GM12878 (cell line): ENCODE measurements at places on chromosomes 2 and 18. TPM values are rescaled to one million over a fixed set of nuclear protein-coding genes. Genes with fewer than 3 reads are reported as not detected.

RAB27B gene
- total RNA-seq, result 0.03 TPM in 1 of 2 replicates, not detected in the other

GRHL1 gene
- 0.19 and 0.28 TPM in 2 replicates for total RNA-seq

C1QL2 gene
- total RNA-seq, result not detected in 2 replicates

DNA sequence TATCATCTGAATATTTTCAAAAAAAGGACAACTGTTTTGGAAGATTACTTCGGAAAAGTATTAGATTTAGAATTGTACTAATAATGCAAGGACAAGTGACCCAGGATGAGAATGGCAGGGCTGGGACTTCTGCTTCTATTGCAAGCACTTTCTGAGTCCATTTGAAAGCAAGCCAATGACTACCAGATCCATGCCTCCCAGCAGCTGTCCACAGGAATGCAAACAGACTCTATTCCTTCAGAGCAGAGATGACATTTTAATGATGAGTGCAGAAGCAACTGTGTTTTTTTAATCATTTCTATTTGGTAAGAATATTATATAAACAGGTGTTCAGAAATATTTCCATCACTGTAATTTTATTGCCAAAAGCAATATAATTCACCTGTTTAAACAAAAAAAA, 456.7 kb downstream of the SOX11 start:
- H3K4me3 ChIP-seq, result no peak overlapping the region
- no peak for DNase-seq
- no peaks in the 10 kb centered on the region for H3K4me1 ChIP-seq
- no peaks in the 10 kb centered on the region for H3K27me3 ChIP-seq

- H3K4me3 ChIP-seq, result no peak overlapping the region
- H3K4me1 ChIP-seq, result no peaks in the 10 kb centered on the region
- no peaks in the 10 kb centered on the region for H3K27me3 ChIP-seq
- no peak overlapping the region for H3K27ac ChIP-seq
These were observed 368.1 kb upstream of the CDH19 start for GRCh38 chr18:66971960-66972359.

ONECUT2 gene
- total RNA-seq, result 0.03 TPM in 2 replicates

DNA sequence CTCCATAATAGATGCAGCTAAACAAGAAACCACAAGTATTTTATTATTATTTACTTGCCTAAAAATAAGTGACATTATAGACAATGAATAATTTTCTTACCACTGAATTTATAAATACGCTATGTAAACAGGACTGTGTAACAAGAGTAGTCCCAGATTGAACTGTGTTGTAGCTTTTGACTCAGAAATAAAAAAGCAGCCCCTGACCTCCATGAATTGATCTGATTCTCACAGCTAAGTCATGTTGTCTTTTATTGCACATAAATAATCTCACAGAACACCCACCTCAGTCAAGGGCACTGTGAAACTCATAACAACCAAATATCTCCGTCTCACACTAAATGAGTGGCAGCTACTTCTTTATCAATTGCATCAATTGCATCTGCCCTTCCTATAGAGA, 171.6 kb downstream of the TMX3 start:
- no peak for DNase-seq
- no peaks in the 10 kb centered on the region for H3K36me3 ChIP-seq
- H3K4me3 ChIP-seq, result no peak overlapping the region
- H3K27me3 ChIP-seq, result no peaks in the 10 kb centered on the region

GCG gene
- 0.29 TPM in 1 of 2 replicates, not detected in the other for total RNA-seq

DNA sequence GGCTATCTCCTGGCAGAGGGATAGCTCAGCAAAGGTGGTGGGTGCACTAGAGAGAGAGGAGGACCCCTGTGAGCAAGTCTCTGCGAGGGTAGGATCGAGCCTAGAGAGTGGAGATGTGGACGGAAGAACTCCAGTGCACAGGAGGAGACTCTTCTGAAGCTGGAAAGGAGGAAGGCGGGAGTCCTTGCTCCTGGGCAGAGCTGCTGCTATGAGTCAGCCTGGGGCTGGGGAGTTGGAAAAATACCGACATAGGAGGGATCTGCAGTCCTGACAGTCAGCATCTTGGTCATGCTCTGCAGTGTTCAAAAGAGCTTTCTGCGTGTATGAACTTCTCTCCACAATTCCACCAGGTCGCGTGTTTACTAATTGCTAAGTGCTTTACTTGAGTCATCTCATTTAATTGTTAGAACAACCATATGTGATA, 233.8 kb downstream of the LDLRAD4 start:
- peaks cover 30% of the 10 kb centered on the region for H3K4me1 ChIP-seq
- H3K36me3 ChIP-seq, result no peaks in the 10 kb centered on the region
- H3K27me3 ChIP-seq, result no peaks in the 10 kb centered on the region; the same call in none of the 2 replicates
- no peak for DNase-seq
- no peak overlapping the region for H3K4me3 ChIP-seq

GALNT5 gene
- total RNA-seq, result 0.05 and 0.08 TPM in 2 replicates

NT5DC4 gene
- 0.85 TPM in 1 of 2 replicates, not detected in the other for total RNA-seq

- H3K27me3 ChIP-seq, result no peaks in the 10 kb centered on the region
- H3K36me3 ChIP-seq, result peaks cover 27% of the 10 kb centered on the region
- no peaks in the 10 kb centered on the region for H3K4me1 ChIP-seq
- H3K4me3 ChIP-seq, result no peak overlapping the region
- DNase-seq, result no peak
- no peak overlapping the region for H3K27ac ChIP-seq
These were observed 10.6 kb downstream of the AFG3L2 start for GRCh38 chr18:12366379-12366778.

COLEC11 gene
- total RNA-seq, result 0.66 and 0.74 TPM in 2 replicates

DNA sequence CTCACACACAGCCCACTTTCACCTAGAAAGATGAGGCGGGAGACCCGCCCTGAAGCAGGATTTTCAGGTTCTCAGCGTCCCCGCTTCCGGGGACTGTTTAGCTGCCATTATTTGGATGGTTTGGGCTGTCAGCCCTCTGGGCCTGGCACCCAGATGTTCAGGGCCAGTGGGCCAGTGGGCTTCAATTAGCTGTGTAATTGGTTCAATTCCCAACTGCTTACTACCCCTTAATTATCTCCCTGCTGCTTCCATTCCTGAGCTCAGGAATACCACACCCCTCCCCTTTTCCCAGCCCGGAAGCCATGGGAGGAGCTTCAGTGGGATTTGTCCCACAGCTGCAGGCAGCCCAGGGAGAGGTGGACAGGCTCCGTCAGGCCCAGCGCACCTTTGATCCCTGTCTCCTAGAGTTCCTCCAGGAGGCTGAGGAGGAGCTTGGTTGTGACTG, 114.1 kb upstream of the MYCN start:
- H3K36me3 ChIP-seq, result no peaks in the 10 kb centered on the region
- H3K4me3 ChIP-seq, result no peak overlapping the region
- H3K4me1 ChIP-seq, result no peaks in the 10 kb centered on the region

GRCh38 chr2:51807229-51807628, 775.3 kb upstream of the NRXN1 start:
- H3K27ac ChIP-seq, result no peak overlapping the region
- H3K4me3 ChIP-seq, result no peak overlapping the region
- no peaks in the 10 kb centered on the region for H3K27me3 ChIP-seq
- no peak for DNase-seq
- H3K4me1 ChIP-seq, result no peaks in the 10 kb centered on the region

CIB4 gene
- not detected in 2 replicates for total RNA-seq

GRCh38 chr2:163397451-163397850, 338.4 kb downstream of the FIGN start:
- H3K4me1 ChIP-seq, result no peaks in the 10 kb centered on the region
- no peaks in the 10 kb centered on the region for H3K27me3 ChIP-seq
- no peak for DNase-seq
- no peak overlapping the region for H3K4me3 ChIP-seq
- H3K27ac ChIP-seq, result no peak overlapping the region
- H3K36me3 ChIP-seq, result no peaks in the 10 kb centered on the region

GRCh38 chr2:191100216-191100615, 50.6 kb downstream of the STAT4 start:
- no peaks in the 10 kb centered on the region for H3K4me1 ChIP-seq
- no peaks in the 10 kb centered on the region; the same call in 1 of the 2 replicates for H3K27me3 ChIP-seq
- DNase-seq, result no peak
- no peaks in the 10 kb centered on the region for H3K36me3 ChIP-seq

DNA sequence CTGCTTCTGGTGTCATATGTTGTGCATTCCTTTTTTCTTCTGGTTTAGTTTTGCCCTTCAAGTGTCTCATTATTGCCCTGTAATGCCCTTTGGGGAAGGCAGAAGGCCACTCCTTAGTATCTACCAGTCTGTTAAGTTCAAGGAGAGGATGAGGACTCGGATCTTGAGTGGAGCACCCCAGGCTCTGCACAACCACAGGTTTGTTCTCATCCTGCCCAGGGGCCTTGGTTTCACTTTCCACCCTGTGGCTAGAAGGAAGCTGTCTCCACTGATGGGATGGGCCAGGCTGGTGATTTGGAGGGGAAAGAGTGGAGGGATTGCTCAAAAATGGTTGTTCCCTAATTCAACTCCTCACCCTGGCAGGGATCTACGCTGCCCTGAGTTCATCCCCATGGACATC, 30.2 kb upstream of the RAB11FIP5 start:
- H3K4me1 ChIP-seq, result no peaks in the 10 kb centered on the region
- no peak for DNase-seq
- H3K36me3 ChIP-seq, result no peaks in the 10 kb centered on the region
- H3K27me3 ChIP-seq, result no peaks in the 10 kb centered on the region; the same call in 1 of the 2 replicates
- no peak overlapping the region for H3K27ac ChIP-seq

- no peaks in the 10 kb centered on the region for H3K4me1 ChIP-seq
- no peak for DNase-seq
These were observed 57.0 kb upstream of the LRRTM4 start for GRCh38 chr2:77579076-77579769.

- no peaks in the 10 kb centered on the region; the same call in 1 of the 2 replicates for H3K27me3 ChIP-seq
- H3K36me3 ChIP-seq, result no peaks in the 10 kb centered on the region
- H3K27ac ChIP-seq, result no peak overlapping the region
- no peak overlapping the region for H3K4me3 ChIP-seq
These were observed 27.5 kb downstream of the TFCP2L1 start for GRCh38 chr2:121257480-121257840.

CD28 gene
- 0.16 and 0.23 TPM in 2 replicates for total RNA-seq

DNA sequence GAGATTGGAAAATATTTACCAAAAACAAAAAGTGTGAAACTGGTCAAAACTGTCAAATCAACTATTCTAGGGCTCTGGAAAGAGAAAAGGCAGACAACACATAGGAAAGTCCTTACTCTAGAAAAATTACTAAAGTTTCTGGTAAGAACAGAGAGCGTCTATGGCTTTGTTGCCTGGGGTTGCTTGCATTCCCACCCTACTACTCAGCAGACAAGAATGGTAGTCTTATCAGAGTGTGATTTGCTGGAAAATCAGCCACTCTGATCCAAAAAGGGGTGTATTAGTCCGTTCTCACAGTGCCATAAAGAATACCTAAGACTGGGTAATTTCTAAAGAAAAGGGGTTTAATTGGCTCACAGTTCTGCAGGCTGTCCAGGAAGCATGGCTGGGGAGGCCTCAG, 50.3 kb upstream of the CDH20 start:
- no peak overlapping the region for H3K27ac ChIP-seq
- H3K36me3 ChIP-seq, result no peaks in the 10 kb centered on the region
- H3K27me3 ChIP-seq, result no peaks in the 10 kb centered on the region
- no peak overlapping the region for H3K4me3 ChIP-seq

REG3A gene
- 0.62 TPM in 1 of 2 replicates, not detected in the other for total RNA-seq

DNA sequence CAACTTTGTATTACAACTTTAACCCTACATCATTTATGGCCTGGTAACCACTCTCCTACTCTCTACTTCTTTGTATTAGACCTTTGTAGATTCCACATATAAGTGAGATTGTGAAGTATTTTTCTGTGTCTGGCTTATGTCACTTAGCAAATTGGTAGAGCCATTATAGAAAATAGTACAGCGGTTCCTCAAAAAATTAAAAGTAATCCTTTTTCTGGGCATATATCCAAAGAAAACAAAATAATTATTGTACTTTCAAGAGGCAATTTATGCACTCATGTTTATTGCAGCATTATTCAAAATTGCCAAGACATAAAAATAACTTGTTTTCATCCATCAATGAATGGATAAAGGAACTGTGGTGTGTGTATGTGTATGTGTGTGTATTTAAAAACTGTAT, 537.5 kb upstream of the FSIP2 start:
- H3K27me3 ChIP-seq, result no peaks in the 10 kb centered on the region
- H3K27ac ChIP-seq, result no peak overlapping the region
- no peaks in the 10 kb centered on the region for H3K36me3 ChIP-seq
- no peak overlapping the region for H3K4me3 ChIP-seq

DNA sequence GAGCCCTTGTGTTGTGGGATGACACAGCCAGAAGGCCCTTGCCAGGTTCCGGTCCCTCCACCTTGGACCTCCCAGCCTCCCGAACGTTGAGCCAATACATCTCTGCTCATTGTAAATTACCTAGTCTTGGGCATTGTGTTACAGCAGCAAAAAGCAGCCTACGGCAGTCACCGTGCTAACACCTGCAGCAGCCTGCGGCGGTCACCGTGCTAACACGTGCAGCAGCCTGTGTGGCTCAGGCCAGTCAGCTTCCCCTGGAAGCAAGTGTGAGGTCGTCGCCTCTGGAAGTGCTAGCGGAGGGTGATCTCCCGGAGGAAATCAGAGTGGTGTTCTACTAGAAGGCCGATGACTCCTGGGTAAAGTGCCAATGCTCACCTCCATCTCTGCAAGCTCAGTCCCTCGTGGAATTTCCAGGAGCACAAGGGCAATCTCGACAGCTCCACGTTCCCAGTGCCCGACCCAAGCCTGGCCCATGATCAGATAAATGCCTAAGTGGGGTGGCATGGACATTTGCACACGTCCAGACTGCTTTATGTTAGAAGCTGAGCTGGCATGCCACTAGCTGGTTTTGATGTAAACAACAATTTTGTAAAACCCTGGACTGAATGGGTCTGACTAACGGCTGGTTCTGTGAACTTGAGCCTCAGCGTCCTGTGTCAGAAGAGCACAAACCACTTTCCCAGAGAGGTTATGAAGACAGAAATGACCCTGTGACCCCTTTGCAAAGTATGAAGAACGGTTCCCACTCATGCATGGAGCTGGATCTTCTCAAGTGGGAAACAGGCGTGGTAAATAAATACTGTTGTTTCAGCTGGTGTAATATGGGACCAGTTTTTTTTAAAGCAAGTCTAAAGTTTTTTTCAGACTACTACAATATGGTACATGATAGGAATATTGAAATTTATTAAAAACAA, 11.4 kb upstream of the CNDP1 start:
- DNase-seq, result no peak
- no peaks in the 10 kb centered on the region for H3K4me1 ChIP-seq
- no peaks in the 10 kb centered on the region for H3K27me3 ChIP-seq
- H3K4me3 ChIP-seq, result no peak overlapping the region

ZSWIM2 gene
- not detected in 2 replicates for total RNA-seq

GRCh38 chr2:144241801-144242200, 278.1 kb downstream of the ZEB2 start:
- DNase-seq, result no peak
- H3K4me3 ChIP-seq, result no peak overlapping the region
- H3K27ac ChIP-seq, result peak overlapping the region; percentile 78
- no peaks in the 10 kb centered on the region for H3K27me3 ChIP-seq
